ENCODE measurements at places on chromosomes 3 and 15.

DNA sequence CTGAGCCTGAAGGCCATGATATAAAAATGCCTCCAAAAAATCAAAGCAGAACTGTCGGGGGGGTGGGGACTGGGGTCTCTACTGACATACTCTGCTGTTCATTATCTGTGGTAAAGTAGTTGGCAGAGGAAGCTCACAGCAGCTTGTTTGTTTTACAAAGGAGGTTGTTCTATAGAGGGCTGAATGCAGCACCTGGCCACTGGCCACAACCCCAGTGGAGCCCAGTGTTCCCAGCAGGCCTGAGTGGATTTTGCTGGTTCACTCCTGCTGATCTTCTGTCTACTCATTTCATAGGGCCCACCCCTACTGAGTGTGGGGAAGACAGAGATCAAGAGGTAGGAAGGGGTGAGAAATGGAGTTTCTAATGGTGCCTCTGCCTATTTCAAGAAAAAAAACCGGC lies 125.5 kb downstream of the DIPK2A start:
- no peak for DNase-seq

DNA sequence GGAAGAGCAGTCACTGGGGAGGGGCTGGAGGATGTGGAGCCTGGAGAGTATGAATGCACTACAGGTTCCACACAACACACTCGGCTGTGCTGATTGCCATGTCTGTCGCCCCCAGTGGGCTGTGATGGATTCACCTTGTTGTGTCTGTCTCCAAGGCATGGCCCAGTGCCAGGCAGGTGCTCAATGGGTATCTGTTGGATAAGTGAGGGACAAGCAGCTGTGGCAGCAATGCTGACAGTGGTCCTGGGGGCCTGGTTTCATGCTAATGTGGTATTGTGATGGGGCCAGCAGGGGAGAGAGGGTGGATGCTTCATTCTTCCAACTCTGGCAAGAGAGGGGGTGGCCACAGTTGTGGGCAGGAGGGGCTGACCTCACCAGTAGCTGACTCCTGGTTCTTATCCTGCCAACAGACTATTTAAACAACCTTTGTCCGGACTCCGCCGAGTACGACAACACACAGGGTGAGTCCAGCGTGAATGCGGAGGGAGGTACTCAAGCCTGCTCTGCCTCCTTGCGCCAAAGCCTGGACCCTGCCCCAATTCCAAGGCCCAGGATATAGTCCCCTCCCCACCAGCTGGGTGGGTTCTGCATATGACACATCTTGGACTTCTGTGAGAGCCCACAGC lies 47.3 kb upstream of the NR2C2 start:
- DNase-seq, result no peak

DNA sequence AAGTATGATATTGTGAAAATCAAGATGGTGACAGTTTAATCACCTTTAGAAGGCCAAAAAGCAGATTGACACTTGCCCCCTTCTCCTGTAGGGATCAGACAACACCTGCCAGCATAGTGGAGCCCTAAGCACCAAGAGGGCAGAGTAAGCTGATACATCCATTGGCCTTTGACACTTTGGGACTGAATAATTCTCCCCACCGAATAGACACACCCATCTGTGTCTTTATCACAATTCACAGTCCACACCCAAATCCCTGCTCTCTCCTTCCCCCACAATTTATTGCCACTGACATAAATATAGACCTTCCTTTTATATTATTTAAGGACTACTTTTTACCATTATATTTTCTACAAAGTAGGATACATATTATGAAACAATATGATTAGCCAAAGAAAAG lies 3.1 kb upstream of the WDR49 start:
- DNase-seq, result no peak

DNA sequence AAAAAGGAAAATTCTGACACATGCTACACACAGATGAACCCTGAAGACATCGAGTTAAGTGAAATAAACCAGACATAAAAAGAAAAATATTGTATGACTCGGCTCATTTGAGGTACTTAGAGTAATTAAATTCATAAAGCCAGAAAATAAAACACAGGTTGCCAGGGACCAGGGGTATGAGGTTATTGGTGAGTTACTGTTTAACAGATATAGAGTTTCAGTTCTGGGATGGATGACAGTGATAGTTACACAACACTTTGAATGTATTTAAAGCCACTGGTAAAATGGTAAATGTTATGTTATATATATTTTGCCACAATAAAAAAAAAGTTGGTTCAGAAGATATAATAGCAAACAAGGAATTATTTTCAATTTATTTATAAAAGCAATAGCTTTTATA lies 436.1 kb upstream of the WNT5A start:
- DNase-seq, result no peak

DNA sequence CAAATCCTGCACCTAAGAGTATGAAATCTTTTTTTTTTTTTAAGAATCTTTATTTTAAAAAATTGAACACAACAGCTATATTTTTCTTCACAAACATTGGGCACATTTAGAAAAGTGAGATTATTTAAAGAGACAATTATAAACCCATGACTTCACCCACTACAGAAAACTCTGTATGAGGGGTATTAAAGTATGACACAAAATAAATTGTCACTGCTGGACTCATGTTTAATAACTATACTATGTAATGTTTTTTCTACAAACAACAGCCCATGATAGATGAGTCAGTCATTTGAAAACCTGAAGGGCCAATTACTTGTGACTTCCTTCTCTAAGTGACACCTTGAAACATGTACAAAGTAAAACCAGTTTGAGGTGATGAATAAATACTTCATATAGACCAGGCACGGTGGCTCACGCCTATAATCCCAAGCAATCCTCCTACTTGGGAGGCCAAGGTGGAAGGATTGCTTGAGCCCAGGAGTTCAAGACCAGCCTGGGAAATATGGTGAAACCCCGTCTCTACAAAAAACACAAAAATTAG lies 36.0 kb downstream of the AQR start:
- no peak for DNase-seq

DNA sequence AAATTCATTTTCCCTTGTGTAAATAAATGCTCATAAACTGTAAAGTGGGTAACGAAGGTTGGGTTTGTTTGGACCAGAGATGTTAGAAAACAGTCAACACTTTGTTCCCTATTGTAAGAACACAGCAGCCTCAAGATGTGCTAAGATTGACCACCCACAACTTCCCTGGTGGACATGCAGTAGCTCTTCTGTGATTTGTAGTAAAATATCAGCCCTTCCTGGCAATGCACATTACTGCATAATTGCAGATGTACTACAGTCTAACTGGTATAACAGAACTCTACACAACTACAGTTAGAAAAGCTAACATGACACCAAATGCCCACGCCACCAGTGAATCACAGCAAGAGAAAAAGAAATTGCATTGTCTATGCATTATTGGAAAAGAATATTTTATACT lies 129.4 kb downstream of the FGF12 start:
- DNase-seq, result no peak

- DNase-seq, result peak; percentile 77
Observed at GRCh38 chr15:67542420-67543347, at the start of gene MAP2K5. Gene MAP2K5, plus strand, starts transcription at chr15:67542703. Its CDS starts 633 bp downstream, at chr15:67543336.

GRCh38 chr3:168003911-168004310 lies 91.8 kb downstream of the GOLIM4 start:
- DNase-seq, result no peak

GRCh38 chr3:73074781-73075180 lies 13.3 kb downstream of the EBLN2 start:
- DNase-seq, result no peak

- no peak for DNase-seq
Observed at GRCh38 chr3:120396469-120396868, 47.3 kb upstream of the LRRC58 start.

GRCh38 chr3:63967675-63968611 lies 55.4 kb downstream of the PSMD6 start:
- peak; percentile 34 for DNase-seq

GRCh38 chr3:160739079-160739478 lies 17.0 kb upstream of the PPM1L start:
- DNase-seq, result no peak

- no peak for DNase-seq
Observed at GRCh38 chr3:56960234-56960917, 100.1 kb upstream of the SPATA12 start.

GRCh38 chr15:51331141-51331540 lies 7.3 kb downstream of the CYP19A1 start:
- DNase-seq, result no peak

DNA sequence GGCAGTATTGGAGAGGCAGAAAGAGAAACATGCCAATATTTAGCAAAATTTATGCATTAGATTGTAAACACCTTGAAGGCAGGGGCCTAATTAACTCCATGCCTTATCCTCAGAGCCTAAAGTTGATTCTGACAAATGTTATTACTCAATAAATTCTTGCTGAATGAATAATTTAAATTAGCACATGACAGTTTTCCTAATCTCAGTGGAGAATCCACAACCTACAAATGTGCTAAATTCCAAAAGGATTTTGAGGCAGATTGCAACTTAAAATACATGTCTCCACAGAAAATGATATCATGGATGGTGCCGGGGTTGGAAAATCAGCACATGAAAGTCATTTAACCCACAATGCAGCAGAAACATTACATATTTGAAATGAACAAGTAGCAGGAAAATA lies 41.1 kb upstream of the NANOGP8 start:
- DNase-seq, result no peak

- no peak for DNase-seq
Observed at GRCh38 chr3:144900366-144900765, 928.7 kb downstream of the DIPK2A start.

- peak; percentile 76 for DNase-seq
Observed at GRCh38 chr3:195549931-195550519, 6.9 kb upstream of the PPP1R2 start.

- DNase-seq, result no peak
Observed at GRCh38 chr3:188253800-188254452, 100.0 kb downstream of the LPP start.

DNA sequence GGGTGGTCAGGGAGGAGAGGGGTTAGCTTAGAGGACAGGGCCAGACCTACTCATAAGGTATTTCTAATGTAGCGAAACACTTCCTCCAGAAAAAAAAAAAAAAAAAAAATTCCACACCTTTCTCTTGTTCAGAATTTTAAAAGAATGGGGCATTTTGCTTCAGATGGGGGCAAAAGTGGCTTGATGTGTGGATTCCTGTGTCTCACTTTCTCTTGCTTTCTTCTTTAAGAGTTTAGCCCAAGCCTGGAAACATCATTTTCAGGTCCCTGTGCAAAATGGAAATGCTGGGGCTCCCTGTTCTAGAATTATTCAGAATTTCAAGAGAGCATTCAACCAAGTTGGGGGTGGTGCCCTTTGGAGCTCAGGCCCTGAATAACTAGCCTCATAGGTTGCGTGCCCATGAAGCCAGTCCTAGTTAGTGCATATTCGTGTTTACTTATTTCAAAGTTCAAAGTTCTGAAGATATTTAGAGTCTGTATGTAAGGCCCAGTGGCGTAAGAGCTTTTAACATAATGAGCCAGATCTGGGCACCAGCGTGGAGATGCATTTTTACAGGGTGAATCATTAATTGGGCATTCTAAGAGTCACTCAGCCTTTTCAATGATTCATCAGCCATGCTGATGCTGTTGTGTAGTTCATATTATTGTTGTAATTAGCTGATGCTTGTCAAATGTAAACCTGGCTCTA lies 104.5 kb downstream of the RPLP1 start:
- DNase-seq, result no peak

DNA sequence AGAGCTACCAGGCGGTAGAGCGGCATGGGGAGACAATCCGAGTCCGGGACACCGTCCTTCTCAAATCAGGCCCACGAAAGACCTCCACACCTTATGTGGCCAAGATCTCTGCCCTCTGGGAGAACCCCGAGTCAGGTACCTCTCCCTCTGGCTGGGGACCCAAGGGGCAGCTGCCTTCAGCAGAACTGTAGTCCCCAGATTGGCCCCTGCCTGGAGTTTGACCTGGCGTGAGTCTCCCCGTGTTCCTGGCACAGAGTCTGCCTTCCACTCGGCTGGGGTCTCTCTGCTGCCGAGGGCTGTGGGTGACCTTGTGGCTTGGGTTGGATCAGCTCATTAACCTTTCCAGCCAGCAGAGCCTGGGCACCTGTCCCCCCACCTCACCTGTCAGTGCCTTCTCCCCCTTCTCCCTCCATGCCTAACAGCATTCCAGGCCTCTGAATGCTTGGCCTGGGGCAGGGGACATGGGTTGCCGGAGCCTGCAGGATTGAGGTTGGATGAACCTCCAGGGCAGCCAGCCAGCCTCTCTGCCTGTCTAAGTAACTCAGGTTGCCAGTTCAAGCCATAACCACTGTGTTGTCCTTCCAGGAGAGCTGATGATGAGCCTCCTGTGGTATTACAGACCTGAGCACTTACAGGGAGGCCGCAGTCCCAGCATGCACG lies 6.8 kb upstream of the CHST14 start:
- no peak for DNase-seq

- DNase-seq, result no peak
Observed at GRCh38 chr3:55756976-55757375, 269.9 kb upstream of the WNT5A start.

GRCh38 chr15:60204131-60204885 lies 193.5 kb downstream of the ANXA2 start:
- DNase-seq, result no peak

DNA sequence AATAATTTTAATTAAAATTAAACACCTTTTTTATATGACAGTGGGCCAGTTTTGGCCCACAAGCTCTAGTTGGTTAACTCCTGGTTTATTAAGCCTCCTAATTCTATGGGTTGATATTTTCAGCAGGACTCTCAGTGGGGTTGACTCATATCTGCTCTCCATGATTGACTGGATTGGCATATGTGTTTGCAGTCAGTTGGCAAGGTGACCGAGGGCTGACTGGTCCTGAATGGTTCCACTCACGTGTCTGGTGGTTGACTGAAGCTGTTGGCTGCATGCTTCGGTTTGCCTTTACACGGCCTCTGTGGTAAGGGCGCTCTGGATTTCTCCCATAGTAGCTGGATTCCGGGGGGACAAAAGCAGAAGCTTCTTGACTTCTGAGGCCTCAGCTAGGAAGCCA lies 65.3 kb upstream of the ZNF280D start:
- DNase-seq, result no peak

GRCh38 chr3:122392868-122393844 lies 9.2 kb downstream of the FAM162A start:
- no peak for DNase-seq

- no peak for DNase-seq
Observed at GRCh38 chr3:152720951-152721718, 113.8 kb upstream of the P2RY1 start.

GRCh38 chr15:36978126-36978525 lies 122.2 kb downstream of the MEIS2 start:
- no peak for DNase-seq

GRCh38 chr15:84721371-84721770 lies 5.4 kb upstream of the SEC11A start:
- DNase-seq, result no peak

- DNase-seq, result no peak
Observed at GRCh38 chr15:101479851-101480612, 9.5 kb downstream of the PCSK6 start.

- no peak for DNase-seq
Observed at GRCh38 chr15:33153548-33153947, 41.0 kb downstream of the FMN1 start.

DNA sequence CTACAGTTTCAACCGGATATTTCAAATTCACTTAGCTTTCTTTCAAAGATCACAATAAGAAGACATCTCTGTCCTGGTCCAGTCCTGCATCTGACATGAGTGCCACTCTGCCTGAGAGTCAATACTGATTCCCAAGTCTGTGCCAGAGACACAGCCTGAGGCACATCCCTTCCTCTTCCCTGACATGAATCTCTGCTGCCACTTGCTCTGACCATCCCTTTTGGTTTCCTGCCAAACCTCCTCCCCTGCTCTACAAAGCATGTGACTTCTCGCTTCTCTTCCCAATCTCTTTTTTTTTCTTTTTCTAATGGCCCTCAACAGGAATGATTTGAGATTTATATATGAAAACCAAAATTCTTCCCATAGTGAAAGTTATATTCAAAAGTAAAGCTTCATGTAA lies 117.9 kb downstream of the MECOM start:
- no peak for DNase-seq
